Thoracic aorta (tissue), 2 donors: ENCODE measurements at places on chromosomes 5 and 9.

GRCh38 chr5:82222597-82223574 lies 55.3 kb downstream of the RPS23 start:
- peaks cover 4% of the 10 kb centered on the region for H3K4me1 ChIP-seq
- no peak overlapping the region for H3K27ac ChIP-seq
- DNase-seq, result no peak
- H3K4me3 ChIP-seq, result no peak overlapping the region
- H3K27me3 ChIP-seq, result no peaks in the 10 kb centered on the region
- no peaks in the 10 kb centered on the region for H3K36me3 ChIP-seq

- peak overlapping the region; percentile 89 for H3K27ac ChIP-seq
- H3K27me3 ChIP-seq, result no peaks in the 10 kb centered on the region
- peaks cover 5% of the 10 kb centered on the region for H3K4me1 ChIP-seq
- H3K4me3 ChIP-seq, result peak overlapping the region; percentile 89
- no peaks in the 10 kb centered on the region for H3K36me3 ChIP-seq
These were observed 142.9 kb downstream of the BNC2 start for GRCh38 chr9:16727452-16728136.

DNA sequence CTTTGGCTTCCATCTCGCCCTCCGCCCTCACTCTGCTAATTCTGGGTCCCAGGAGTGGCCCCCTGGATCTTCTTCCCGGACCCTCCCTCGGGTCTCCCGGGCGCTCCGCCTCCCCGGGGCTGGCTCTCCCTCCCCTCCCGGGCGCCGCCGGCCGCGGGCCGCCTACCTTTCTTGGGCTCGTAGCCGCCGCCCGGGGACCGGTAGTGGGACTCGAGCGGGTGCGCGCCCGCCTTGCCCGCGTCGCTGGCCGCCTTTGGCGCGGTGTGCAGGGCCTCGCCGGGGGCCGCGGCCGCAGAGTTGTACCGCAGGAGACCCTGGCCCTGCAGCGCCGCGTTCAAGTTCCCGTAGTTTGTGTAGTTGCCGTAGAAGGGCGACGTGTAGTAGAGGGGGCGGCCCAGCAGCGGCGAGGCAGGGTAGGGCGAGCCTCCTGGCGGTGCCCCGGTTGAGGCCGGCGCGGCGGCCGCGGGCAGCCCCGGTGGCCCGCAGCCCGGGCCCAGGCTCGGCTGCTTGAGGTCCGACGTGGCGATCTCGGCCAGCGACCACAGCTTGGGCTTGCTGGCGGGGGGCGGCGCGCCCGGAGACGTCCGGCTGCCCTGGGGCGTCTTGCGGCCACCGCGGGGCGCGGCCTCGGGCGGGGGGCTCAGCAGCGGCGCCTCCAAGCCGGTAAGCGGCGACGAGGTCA lies 3.2 kb downstream of the IRX2 start:
- no peak for DNase-seq
- H3K27ac ChIP-seq, result no peak overlapping the region
- H3K27me3 ChIP-seq, result peaks cover 16% of the 10 kb centered on the region
- no peaks in the 10 kb centered on the region for H3K36me3 ChIP-seq
- H3K4me1 ChIP-seq, result peaks cover 10% of the 10 kb centered on the region

- H3K4me3 ChIP-seq, result no peak overlapping the region
- no peak overlapping the region for H3K27ac ChIP-seq
- H3K36me3 ChIP-seq, result no peaks in the 10 kb centered on the region
- H3K4me1 ChIP-seq, result peaks cover 4% of the 10 kb centered on the region
- H3K27me3 ChIP-seq, result no peaks in the 10 kb centered on the region
- DNase-seq, result no peak
These were observed 4.0 kb downstream of the TSLP start for GRCh38 chr5:111075520-111075919.

DNA sequence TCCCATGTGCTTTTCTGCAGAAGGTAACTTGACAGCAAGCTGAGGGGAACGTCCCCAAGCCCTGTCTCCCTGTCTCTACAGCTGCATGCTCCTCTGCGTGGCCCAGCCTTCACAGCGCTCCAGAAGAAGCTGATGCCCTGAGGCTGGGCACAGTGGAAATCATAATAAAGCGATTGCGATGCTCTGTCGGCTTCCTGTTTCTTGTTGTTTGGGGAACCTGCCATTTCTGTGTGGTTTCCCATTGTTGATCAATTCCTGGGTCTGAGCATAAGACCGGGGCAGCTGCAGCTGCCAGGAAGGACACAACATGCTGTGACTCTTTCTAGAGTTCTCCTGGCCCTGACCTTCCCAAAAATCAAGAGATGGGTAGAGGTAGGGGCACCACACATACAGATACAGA lies 7.2 kb upstream of the DNAJB5 start:
- no peaks in the 10 kb centered on the region for H3K27me3 ChIP-seq
- H3K4me3 ChIP-seq, result no peak overlapping the region
- H3K36me3 ChIP-seq, result no peaks in the 10 kb centered on the region
- peaks cover 26% of the 10 kb centered on the region for H3K4me1 ChIP-seq

- H3K36me3 ChIP-seq, result no peaks in the 10 kb centered on the region
- DNase-seq, result no peak
- no peaks in the 10 kb centered on the region for H3K27me3 ChIP-seq
- H3K4me1 ChIP-seq, result peaks cover 10% of the 10 kb centered on the region
These were observed 160.0 kb downstream of the RMI1 start for GRCh38 chr9:84140535-84141101.

DNA sequence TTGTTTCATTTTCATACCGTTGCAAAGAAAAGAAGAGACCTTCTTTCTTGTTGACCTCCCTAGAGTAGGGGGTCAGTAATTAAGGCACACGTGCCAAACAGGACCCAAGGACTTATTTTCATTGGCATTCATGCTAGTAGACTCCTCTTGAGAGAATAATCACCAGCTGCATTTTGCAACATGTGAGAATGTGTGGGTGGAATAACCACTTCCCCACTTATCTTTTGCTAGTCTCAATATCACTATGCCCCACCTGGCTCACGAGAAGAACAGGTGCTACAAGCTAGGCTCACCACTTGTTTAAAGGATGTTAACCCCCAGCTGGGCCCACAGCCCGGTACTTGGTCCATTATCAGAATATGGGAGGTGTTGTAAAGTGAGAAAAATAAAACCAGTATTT lies 460.7 kb upstream of the MEF2C start:
- DNase-seq, result no peak
- no peaks in the 10 kb centered on the region for H3K36me3 ChIP-seq
- peaks cover 38% of the 10 kb centered on the region for H3K4me1 ChIP-seq
- no peaks in the 10 kb centered on the region for H3K27me3 ChIP-seq
- no peak overlapping the region for H3K4me3 ChIP-seq
- H3K27ac ChIP-seq, result no peak overlapping the region

GRCh38 chr5:892394-893136 lies at the start of the genes BRD9 and TRIP13:
TSS of gene BRD9 (minus strand) at chr5:892801. CDS start at chr5:892657, 144 bp downstream.
TSS of gene TRIP13 (plus strand) at chr5:892884. CDS start at chr5:892999, 115 bp downstream.
- peaks cover 5% of the 10 kb centered on the region for H3K36me3 ChIP-seq
- no peaks in the 10 kb centered on the region for H3K27me3 ChIP-seq
- no peak for DNase-seq
- H3K27ac ChIP-seq, result peak within 1 kb of the TSS; percentile 91

- H3K4me3 ChIP-seq, result no peak overlapping the region
- no peaks in the 10 kb centered on the region for H3K4me1 ChIP-seq
- H3K27ac ChIP-seq, result no peak overlapping the region
- H3K36me3 ChIP-seq, result no peaks in the 10 kb centered on the region
- DNase-seq, result no peak
These were observed 14.8 kb upstream of the TUT7 start for GRCh38 chr9:86368871-86369521.
